Iris pigment epithelial cell (primary cell): ENCODE measurements at places on chromosomes 6 and 20.

- DNase-seq: no peak
Measured at GRCh38 chr20:38402816-38403215, 32.3 kb downstream of the SNHG17 start.

- no peak for DNase-seq
Measured at GRCh38 chr20:20321134-20321533, 46.8 kb upstream of the INSM1 start.

GRCh38 chr6:139547804-139548203 is 173.4 kb upstream of the CITED2 start:
- no peak for DNase-seq

GRCh38 chr6:30862156-30862875 is 22.0 kb upstream of the DDR1 start:
- DNase-seq: no peak

DNA sequence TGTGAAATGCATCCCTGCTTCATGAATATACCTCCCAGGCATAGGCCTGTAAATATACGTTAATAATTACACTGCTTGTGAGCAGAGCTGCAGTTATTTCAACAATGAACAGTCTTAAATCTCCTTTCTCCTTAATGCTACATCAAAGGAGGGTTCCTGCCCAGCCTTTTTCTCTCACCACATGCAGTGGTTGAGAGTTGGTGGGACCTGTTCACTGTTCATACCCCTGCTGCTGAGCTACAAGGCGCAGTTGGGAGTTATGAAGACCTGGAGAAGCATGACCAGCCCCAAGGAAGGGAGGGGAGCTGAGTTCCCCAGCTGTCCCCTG is 111.9 kb upstream of the FOXQ1 start:
- DNase-seq: no peak

DNA sequence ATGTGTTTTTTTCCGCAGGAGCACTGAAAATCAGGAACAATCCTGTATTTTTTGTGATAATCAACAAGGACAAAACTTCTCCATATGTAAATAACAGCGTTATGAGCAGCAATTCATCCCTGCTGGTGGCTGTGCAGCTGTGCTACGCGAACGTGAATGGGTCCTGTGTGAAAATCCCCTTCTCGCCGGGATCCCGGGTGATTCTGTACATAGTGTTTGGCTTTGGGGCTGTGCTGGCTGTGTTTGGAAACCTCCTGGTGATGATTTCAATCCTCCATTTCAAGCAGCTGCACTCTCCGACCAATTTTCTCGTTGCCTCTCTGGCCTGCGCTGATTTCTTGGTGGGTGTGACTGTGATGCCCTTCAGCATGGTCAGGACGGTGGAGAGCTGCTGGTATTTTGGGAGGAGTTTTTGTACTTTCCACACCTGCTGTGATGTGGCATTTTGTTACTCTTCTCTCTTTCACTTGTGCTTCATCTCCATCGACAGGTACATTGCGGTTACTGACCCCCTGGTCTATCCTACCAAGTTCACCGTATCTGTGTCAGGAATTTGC is at the start of gene TAAR6:
Gene TAAR6 (plus strand): TSS at position 102 of the 557 bp plus-strand sequence. CDS start 0 bp downstream, at position 102.
- DNase-seq: no peak

- no peak for DNase-seq
Measured at GRCh38 chr20:37885593-37886503, 17.1 kb upstream of the VSTM2L start.

- no peak for DNase-seq
Measured at GRCh38 chr6:1491591-1492319, 102.4 kb downstream of the FOXF2 start.

GRCh38 chr6:31705931-31706330 is 735 bp upstream of the LY6G6F start:
- no peak for DNase-seq

- no peak for DNase-seq
Measured at GRCh38 chr20:56467968-56468315, 485 bp upstream of the RTF2 start.

- no peak for DNase-seq
Measured at GRCh38 chr6:103175056-103175455, 1684.7 kb downstream of the HACE1 start.

DNA sequence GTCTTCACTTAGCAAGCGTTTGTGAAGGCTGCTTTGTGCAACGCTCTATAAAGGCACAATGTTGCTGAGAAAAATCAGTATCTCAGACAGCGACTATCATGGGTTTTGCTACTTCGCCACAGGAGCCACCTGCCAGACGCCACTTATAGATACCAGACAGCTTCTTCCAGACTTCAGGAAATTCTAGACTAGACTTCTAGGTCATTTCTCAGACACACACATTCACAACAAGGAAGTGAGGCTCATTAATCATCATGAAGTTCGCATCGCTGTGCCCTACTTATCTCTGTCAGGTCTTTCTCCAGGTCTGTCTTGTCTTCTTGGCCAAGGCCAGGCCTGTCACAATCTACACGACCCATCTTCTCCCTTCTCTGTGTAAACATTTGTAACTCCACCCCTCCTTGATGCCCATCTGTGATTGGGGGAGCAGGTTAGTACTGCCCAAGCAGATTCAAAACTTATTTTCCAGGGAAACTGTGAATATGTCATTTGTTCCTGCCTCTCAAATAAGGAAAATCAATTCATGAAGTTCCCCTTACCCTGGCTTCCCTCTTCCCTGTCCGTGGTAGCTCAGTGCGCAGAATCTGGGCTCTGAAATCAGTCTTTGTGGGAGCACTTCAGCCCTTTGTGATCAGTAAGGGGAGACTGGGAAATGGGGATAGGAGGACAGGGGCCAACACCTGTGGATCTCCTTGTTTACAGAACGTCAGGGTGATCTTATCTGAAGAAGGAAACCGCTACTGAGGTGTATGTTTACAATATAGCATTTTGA is 115.5 kb downstream of the TNFAIP3 start:
- DNase-seq: no peak

- no peak for DNase-seq
Measured at GRCh38 chr6:163728442-163729126, 314.1 kb downstream of the QKI start.

DNA sequence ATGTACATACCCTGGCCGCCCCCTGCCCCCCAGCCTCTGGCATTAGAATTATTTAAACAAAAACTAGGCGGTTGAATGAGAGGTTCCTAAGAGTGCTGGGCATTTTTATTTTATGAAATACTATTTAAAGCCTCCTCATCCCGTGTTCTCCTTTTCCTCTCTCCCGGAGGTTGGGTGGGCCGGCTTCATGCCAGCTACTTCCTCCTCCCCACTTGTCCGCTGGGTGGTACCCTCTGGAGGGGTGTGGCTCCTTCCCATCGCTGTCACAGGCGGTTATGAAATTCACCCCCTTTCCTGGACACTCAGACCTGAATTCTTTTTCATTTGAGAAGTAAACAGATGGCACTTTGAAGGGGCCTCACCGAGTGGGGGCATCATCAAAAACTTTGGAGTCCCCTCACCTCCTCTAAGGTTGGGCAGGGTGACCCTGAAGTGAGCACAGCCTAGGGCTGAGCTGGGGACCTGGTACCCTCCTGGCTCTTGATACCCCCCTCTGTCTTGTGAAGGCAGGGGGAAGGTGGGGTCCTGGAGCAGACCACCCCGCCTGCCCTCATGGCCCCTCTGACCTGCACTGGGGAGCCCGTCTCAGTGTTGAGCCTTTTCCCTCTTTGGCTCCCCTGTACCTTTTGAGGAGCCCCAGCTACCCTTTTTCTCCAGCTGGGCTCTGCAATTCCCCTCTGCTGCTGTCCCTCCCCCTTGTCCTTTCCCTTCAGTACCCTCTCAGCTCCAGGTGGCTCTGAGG is 7.6 kb downstream of the CDKN1A start:
- DNase-seq: no peak

GRCh38 chr20:62676976-62677375 is 31.7 kb upstream of the NTSR1 start:
- no peak for DNase-seq

DNA sequence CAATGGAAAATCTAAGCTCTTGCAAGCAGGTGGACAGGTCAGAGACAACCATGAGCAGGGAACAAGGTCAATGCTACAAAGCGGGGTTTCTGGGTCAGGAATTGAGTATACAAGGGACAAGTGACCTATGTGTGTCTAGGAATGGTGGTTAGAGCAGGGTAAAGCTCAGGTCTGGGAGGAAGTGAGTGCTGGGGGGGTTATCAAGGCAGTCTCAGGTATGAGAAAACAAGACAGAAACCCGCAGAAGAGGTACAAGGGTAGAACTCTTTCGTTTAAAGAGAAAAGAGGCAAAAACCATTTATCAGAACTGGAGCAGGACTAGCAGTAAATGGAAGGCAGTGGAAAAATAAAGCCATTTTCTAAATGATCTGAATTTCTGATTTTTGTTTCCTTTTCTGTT is 298.4 kb downstream of the ALDH8A1 start:
- no peak for DNase-seq

DNA sequence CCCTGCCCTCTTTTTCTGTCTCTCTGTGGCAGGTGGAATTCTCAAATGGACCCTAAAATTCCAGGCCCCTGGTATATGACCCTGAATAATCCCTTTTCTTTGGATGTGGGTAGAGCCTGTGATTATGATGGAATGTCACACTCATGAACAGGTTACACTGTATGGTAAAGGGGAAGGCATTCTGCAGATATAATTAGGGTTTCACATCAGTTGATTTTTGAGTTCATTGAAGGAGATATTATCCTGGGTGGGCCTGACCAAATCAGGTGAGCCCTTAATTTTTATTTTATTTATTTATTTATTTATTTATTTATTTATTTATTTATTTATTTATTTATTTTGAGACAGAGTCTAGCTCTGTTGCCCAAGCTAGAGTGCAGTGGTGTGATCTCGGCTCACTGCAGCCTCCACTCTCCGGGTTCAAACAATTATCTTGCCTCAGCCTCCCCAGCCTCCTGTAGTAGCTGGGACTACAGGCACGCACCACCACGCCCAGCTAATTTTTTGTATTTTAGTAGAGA is 13.7 kb upstream of the STMND1 start:
- DNase-seq: no peak

- no peak for DNase-seq
Measured at GRCh38 chr6:165900970-165901369, 237.9 kb upstream of the PDE10A start.

DNA sequence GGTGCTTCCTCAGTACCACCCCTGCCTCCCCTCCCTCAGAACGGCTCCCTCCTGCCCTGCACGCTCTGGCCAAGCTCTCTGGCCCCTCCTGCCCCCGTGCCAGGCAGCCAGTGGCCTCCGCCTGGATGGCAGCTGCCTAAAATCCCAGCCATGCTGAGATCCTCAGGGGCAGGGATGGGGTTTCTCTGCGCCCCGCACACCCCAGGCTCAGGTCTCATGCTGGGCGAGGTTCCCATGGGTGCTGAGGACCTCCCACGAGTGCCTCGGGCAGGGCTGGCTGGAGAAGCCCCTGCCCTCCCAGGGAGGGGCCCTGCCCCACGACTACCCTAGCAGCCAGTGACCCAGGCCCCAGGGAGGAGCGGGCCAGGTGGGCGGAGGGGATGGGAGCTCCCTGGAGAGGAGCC is 2.7 kb downstream of the PTK6 start:
- DNase-seq: no peak

DNA sequence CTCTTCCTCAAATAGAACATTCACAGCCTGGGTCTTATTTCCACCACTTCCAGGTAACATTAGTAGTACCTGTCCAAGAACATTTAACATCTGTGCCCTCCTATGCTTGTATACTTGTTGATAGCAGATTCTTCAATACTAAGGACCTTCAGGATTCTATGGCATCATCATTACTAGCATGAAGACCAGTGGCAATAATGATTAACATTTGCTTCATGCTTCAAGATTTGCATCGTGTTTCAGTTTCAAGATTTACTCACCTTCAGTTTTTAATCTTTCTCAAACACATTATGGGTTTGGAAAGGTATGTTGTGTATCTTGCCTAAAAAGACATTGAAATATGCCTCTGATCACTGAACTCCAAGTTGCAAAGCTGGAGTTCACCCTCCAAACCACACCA is 412.8 kb upstream of the NRSN1 start:
- no peak for DNase-seq

DNA sequence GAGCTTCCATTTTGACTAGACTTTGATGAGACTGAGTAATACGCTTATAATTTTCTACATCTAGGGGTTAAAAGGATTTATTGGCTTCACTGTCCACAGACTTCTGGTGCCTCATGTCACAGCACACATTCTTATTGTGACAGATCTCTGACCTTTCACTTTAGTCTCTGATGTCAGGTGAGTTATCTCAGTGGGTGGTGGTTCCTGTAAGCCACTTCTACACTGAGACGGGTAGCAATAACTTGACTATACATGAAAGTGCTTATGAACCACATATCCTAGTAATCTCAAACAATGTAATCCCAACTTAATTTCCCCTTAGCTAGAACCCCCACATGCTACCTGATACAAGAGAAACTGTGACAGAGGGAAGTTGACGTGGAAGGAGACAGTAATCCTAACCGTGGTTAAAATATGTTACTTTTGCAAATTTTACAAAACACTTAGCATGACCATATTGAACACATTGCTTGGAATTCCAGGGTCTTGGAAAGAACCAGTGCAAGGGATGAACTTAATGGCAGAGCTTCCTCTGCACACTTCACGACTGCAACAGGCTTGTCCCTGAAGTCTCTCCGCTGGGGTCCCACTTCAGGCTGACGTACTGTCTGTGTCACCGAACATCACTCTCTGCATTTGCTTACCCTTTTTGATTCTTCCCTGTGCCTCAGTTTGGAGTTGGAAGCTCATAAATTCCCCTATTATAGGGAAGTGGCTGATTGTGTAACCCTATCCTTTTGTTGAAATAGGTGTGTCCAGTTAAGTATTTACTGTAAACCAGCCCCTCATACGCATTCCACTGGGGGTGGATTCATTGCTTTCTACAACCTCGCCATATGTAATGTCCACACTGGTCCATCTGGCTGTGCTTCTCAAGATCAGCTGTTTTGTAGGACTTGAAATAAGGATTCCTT is 6.4 kb upstream of the TRIM40 start:
- DNase-seq: no peak

DNA sequence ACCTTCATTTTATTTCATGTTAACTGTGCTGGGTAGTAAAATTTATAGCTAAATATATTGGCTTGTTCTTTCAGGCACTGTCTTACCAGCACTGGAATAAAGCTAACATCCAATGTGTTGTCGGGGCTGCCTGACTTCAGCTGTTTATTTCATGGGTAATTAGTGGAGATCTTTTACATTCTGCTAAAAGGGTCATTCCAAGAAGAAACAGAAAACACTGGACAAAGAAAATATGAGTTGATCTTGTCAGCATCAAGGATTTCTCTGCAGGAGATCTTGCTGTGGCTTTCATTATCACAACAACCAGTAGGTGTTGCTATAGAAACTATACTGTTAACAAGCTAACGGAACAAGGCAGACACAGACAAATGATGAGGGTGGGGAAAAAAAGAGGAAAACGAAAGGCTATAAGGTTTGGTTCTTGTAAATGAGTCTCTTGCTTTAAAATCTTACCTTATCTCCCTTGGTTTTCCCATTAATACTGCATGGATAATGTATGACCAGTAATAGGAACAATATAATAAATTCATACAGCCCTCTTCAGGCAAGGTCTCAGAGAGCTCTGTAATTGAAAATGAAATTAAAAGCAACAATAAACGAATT is 206.8 kb downstream of the SIM1 start:
- peak; percentile 83 for DNase-seq

GRCh38 chr20:54107600-54108325 is 37.4 kb upstream of the BCAS1 start:
- DNase-seq: no peak

GRCh38 chr20:23461180-23461579 is 8.5 kb upstream of the CST11 start:
- no peak for DNase-seq
